ENCODE measurements at places on chromosomes 11 and 22.

- no peak for DNase-seq
Measured at GRCh38 chr11:35208795-35209194, 69.8 kb downstream of the CD44 start.

DNA sequence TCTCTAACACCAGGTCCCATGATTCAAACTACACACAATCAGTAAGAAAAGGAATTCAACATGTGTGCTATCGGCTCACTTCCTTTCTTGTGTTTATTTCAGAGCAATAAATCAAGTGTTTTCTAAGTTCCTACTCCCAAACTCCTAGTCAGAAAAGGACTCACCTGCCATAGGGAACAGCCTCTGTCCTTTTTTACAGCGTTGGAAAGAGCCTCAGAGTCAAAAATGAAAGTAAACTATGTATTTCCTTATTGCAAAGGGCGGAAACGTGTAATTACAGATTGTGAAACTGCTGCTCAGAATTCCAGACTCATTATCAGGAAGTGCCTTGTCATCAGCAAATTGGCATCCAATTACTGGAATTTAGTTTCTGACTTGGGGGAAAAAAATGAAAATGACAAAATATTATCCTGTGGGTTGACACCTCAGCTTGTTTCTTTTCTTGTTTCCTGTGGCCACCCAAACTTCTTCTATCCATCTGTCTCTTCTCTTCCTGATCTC is at the start of gene CASP4:
TSS of gene CASP4 (minus strand) at position 220 of the 501 bp plus-strand sequence. CDS start at position 171, 49 bp downstream.
- DNase-seq = no peak

DNA sequence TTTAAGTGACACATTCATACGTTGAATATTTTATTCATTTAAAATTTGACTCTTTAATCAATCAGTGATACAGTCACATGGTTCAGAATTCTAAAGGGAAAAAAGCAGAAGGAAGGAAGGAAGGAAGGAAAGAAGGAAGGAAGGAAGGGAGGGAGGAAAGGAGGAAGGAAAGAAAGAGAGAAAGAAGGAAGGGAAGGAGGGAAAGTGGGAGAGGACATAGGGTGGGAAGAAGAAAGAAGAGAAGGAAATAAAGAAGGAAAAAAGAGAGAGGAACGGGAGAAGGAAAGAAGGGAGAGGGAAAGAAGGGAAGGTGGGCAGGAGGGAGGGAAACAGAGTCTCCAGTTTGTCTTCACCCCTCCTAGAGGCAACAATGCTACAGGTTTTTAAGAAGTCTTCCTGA is 518.6 kb downstream of the MIAT start:
- no peak for DNase-seq

GRCh38 chr11:89490981-89491690 is at the start of gene NOX4:
Gene NOX4 (minus strand): TSS chr11:89491375. CDS start chr11:89491246, 129 bp downstream.
- no peak for DNase-seq

- DNase-seq = no peak
Measured at GRCh38 chr11:59849129-59849528, 3.8 kb upstream of the CBLIF start.

DNA sequence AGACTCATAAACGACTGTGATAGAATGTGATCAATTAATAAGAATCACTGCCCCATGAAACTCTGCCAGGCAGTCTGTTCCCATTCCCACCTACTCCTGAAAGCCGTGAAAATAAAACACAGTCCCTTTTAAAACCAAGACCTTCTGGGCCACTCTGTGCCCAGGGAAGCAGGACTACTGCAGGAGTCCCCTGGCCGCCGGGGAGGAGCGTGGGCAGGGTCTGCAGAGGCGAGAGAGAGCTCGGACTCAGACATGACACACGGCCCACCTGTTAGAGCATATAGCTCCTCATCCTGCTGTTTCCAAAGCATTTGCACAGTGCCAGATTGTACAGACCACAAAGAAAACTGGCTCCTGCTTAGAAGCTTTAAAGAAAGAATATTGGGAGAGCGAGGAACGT is 400.5 kb downstream of the SHANK2 start:
- DNase-seq = no peak

DNA sequence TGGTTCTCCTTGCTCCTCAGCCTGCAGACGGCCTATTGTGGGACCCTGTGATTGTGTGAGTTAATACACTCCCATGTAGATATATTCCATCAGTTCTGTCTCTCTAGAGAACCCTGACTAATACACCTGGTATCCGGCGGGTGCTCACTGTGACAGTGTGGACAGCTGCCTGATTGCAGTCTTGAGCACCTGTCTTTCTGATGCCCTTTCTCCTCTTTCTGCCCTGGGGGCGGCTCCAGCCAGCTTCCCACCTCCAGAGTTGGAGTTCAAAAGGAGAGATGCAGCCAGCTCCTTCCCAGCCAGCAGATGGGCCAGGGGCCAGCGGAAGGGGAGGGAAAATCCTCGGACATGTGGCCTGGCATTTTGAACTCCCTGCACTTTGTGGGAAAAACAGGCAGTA is 15.0 kb downstream of the SMIM38 start:
- no peak for DNase-seq

DNA sequence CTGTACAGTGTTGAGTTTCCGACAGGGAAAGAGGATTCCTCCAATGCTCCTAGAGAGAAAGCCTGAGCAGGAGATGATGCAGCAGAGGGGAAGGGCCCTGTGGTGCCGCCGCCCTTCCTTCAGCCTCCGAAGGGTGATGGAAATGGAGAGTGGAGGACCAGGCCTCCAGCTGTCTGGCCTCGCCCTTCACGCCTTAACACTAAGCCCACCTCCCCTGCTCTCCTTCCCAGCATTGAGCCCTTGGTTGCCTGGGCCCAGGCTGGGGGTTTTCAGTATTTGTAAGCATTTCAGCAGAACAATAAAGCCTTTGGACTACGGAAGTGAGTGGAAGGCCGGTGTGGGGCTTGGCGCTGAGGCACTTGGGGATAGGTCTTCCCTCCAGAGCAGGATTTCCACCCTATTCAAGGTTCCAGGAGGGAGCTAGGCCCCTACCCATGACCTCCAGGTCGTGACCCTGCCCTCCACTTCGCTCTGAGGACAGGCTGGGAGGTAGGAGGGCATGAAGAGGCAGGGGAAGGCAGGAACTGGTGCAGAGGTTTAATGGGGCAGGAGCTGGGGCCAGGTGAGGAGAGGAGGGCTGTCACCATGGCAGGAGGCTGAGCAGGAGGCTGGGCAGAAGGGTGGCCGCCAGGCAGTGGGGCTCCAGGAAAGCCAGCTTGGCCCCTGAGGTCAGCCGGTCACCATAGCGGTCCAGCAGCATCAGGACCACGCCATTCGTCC is 21.6 kb downstream of the TREH start:
- no peak for DNase-seq

- no peak for DNase-seq
Measured at GRCh38 chr11:120712881-120713280, 201.3 kb downstream of the GRIK4 start.

- DNase-seq = no peak
Measured at GRCh38 chr11:130475426-130476053, 27.1 kb downstream of the ADAMTS15 start.

DNA sequence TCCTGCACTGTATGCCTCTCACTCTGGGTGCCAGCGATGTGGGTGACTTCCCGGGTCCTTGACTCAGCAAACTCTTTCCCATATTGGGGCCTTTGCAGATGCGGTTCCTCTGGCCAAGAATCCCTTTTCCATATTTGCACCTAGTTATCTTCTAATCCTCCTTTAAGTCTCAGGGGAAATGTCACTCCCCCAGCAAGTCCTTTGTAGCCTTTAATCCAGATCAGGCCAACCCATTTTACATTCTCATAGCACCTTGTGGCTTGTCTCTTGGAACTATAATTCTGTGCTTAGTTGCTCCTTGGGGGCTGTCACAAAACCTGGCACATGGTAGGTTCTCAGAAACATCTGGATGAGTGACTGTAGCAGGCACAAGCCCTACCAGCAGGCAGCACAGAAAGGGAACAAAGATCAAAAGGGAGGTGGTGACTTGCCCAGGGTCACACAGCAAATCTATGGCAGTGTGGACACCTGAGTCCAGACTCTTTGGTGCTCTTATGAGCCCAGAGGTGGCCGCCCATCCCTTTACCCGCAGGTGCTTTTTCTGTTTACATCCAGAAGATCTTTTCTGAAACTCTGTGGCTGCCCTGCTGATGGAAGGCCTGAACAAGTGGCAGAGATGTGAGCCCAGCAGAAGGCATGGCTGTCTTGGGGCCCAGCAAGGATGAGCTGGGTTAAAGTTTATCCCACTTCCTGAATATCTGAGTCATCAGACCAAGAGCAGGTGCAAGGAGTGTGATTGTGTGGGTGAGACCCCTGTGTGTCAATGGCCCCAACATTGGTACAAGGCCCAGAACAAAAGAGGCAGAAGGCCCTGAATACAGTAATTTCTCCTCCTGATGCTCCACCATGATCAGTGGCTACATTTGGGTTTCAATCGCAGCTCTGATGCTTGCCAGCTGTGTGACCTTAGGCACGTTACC is 78.6 kb upstream of the GRK3 start:
- DNase-seq = no peak

DNA sequence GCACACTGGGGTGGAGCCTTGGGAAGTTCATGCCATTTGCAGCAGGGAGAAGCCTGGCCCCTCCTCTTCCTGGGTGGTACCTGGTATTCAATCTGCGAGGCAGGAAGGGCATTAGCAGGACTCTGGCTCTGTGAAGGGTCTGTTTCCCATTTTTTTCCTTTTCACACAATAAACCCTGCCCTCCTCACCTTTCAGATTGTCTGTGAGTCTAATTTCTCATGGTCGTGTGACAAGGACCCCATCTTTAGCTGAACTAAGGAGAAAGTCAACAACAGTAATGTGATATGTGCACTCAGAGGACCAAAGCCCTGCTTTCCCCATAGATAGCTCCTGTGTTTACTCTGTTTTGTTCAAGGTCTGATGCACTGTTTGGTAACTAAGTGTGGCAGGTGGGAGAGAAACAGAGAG is 26.6 kb upstream of the CASP4 start:
- no peak for DNase-seq

- no peak for DNase-seq
Measured at GRCh38 chr11:69307421-69307820, 13.5 kb downstream of the MYEOV start.

DNA sequence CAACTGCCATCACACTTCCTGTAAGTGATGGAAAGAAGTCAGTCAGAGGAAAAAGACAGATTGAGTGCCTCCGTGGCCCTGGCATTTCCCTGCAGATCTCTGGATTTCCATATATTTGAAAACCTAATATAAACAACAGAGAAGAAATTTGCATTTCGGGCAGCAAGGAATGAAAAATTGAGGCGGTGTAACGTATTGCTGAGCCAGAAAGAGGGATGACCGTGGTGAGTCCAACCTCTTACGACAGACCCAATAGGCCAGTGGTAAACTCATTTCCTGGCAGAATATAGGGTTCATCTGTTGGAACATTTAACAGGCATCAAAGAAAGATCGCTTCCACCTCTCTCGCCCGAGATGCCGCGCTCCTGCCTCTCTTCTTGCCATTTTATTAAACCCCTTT is 336.5 kb downstream of the MIAT start:
- no peak for DNase-seq

DNA sequence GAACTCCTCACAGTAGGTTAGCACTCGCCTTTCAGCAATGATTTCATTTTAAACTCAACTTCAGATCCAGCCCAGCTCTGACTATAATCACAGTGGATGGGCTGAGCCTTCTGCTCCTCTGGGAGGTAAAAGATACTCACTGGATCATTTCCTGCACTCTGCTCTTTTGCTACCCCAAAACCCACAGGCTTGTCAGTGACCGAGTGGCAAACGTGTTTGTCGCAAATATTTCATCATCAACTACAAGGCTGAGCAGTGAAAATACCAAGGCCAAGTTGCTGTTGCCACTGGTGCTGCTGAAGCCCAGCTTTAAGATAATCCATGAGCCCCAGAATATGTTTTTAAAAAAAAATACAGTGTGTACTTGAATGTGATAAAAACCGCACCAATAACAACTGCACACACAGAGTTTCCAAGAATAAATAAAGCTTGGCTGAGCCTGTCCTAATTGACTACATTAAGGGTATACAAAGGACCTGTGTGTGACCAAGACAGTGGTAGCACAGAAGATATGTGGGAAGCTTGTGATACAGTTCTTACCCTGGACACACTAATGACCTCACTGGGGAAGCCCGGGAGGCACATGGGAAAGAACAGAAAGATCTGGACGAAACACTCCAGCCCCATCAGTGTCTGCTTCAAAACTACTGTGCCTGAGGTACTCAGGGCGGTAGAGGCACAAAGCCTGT is 41.3 kb downstream of the ABTB2 start:
- no peak for DNase-seq

DNA sequence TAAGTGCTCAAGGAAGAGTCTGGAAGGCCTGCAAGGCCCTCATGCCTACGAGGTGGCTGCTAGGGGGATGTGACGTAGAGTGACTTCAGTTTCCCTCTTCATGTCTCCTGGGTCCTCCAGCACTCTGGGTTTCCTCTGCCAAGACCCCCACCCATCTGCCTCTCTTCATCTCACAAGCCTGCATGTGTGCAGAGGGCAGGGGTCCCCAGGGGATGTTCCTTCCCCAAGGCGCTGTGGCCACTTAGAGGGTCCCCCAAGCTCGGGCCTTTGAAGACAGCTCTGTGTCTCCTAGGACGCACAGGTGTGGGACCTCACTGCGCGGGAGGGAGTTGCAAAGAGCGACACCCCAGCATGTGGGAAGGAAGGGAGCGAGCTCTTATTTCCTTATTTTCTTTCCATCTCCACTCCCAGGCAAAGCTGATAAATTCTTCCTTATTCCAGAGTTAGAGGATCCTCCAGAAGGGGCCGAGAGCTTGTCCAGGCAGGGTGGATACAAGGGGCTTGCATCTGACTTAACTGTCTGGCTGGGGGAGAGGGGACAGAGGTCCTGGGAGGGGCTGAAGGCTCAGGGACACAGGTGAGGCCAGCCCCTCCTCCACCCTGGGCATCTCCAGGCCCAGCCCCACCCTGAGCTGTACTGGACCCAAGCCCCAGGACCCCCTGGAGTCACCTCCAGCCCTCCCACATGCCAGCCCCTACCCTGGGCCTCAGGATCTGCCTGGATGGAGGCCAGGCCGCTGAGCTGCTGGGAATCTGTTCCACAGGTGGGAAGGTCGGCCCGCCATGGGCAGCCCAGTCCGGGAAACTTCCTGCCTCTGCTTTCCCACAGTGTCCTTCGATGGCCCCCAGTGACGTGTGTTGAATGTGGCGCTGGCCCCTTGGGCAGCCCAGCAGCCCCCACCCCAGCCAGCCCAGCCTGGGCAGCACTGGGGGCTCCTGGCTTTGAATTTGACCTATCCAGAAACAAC is 59.7 kb upstream of the KCNQ1OT1 start:
- DNase-seq = no peak

DNA sequence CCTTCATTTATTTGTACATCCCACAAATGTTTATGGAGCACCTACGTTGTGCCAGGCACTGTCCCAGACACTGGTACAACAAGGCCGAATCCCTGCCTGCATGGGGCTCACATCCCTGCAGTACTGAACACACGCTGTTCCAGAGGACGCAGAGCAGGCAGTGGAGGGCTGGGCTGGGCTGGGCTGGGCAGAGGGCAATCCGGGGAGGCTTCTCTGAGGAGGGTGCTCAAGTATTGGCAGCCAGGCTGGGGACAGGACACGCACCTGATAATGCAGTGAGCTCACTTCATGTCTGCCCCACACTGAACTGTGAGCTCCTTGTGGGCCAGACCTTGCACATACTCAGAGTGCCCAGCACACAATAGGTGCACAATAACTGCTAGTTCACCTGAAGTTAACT is 34.1 kb downstream of the CYTH4 start:
- DNase-seq = no peak

- DNase-seq = no peak
Measured at GRCh38 chr11:85884581-85885021, 29.4 kb downstream of the CCDC83 start.
